ENCODE measurements at places on chromosomes 12 and 14.

GRCh38 chr12:10128687-10129086, 1.3 kb downstream of the CLEC7A start:
- DNase-seq: no peak

- no peak for DNase-seq
Observed at GRCh38 chr12:108595711-108596647, 1.9 kb downstream of the TMEM119 start.

DNA sequence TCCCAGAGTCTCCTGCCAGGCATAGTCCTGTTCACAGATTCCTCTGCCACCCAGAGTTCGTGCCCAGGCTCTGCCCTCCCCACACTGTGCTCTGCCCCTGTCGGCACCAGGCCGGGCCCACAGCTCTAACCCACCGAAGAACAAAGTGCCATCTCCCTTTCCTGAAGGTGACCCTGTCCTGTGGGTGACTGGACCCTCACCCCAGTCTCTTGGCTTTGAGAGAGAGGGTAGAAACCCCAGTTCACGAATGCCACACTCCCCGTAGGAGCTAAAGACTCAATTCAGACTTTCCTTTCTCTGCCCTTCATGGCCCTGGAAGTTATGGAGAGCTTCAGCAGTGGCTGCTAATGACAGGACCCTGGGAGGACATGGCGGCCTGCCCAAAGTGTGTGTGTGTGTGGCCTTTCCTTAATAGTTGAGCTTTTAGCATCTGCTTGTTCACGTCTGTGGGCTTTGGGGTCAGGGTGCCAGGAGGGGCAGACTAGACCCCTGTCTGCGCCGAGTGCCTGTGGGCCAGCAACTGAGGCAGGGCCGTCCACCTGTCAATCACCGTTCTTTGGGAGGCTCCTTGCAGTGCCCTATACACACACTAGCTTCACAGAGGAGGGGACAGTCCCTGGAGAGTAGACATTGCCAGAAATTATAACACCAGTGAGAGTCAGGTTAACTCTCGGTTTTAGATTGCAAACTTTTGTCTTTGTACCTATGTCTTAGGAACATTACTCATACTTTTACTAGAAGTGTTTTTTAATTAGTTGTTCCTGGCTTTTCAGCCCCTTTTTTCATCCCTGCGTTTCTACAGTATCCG, 84.6 kb upstream of the DYNC1H1 start:
- DNase-seq: no peak

DNA sequence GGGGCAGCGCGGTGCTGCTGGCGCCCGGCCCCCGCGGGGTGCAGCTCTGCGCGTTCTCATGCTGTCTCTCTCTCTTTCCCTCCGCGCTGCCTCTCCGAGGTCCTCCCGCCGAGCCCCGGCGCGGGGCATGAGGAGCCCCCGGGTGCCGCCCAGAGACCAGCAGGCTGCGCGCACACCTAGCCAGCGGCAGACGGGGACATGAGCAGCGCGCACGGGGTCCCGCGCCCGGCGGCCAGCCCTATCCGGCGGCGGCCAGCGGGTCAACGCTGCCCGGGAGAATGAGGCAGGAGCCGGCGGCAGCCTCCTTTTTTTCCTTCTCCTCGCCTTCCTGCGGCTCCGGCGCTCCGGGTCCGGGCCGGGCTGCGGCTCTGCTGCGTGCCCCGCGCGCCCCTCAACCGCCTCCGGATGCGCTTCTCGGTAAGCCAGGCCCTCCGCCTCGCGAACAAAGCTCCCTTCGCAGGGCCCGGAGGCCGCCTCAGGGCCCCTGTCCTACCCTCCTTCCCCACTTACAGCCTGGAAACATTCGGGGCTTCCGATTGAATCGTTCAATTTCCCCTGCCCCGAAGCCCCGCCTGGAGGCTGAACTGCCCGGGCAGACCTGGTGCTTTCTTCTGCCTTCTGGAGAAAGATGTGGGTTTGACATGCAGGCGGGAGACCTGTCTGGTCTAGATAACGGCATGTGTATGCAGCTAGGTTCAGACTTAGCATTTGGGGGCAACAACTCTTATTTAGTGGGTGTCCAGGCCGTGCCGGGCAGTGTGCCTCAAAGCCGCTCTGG, at the start of gene TUNAR:
TSS of gene TUNAR (plus strand) at position 72 of the 778 bp plus-strand sequence.
- no peak for DNase-seq

DNA sequence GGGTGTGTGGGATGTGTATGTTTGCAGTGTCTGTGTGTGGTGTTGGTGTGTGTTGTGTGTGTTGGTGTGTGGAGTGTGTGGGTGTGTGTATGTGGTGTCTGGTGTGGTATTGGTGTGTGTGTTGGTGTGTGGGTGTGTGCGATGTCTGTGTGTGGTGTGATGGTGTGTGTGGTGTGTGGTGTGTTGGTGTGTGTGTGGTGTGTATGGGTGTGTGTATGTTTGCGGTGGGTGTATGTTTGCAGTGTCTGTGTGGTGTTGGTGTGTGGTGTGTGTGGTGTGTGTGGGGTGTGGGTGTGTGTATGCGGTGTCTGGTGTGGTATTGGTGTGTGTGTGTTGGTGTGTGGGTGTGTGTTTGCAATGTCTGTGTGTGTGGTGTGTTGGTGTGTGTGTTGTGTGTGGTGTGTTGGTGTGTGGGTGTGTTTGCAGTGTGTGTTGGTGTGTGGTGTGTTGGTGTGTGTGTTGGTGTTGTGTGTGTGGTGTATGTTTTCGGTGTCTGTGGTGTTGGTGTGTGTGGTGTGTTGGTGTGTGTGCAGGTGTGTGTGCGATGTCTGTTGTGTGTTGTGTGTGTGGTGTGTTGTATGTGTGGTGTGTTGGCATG, 15.7 kb downstream of the MLXIP start:
- no peak for DNase-seq

DNA sequence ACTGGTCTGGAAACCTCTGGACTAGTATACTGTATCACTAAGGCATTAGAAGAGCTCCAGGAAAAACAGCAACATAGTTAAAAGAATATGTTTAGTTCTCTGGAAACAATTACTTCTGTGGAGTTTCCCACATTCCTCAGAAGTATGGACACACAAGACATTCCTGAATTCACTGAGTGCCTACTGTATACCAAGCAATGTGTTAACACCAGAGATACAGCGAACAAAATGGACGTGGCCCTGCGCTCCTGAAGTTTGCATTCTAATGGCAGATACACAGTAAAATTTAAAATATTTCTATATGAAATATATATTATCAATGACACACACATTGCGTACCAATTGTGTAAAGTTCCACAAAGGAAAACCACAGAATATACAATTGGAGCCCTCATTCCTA, 1.1 kb downstream of the ANGEL1 start:
- DNase-seq: no peak

- DNase-seq: no peak
Observed at GRCh38 chr12:5691943-5692342, 253.1 kb downstream of the ANO2 start.

DNA sequence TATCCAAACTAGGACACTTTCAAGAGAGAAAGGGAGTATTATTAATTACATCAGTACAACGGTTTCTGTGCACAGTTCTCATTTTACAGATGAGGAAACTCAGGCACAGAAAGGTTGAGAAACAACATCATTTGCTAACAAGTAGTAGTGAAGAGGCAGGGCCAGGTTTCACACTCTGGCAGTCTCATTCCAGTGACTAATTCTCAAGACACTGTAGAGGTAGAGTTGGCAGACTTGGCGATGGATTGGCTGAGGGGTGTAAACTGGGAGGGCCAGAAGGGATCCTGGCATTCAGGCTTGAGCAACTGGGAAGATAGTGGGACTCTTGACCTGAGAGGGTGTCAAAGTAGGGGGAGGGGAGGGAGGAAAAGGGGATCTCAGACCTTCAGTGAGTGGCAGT, 73.8 kb upstream of the BDKRB2 start:
- peak; percentile 61 for DNase-seq

DNA sequence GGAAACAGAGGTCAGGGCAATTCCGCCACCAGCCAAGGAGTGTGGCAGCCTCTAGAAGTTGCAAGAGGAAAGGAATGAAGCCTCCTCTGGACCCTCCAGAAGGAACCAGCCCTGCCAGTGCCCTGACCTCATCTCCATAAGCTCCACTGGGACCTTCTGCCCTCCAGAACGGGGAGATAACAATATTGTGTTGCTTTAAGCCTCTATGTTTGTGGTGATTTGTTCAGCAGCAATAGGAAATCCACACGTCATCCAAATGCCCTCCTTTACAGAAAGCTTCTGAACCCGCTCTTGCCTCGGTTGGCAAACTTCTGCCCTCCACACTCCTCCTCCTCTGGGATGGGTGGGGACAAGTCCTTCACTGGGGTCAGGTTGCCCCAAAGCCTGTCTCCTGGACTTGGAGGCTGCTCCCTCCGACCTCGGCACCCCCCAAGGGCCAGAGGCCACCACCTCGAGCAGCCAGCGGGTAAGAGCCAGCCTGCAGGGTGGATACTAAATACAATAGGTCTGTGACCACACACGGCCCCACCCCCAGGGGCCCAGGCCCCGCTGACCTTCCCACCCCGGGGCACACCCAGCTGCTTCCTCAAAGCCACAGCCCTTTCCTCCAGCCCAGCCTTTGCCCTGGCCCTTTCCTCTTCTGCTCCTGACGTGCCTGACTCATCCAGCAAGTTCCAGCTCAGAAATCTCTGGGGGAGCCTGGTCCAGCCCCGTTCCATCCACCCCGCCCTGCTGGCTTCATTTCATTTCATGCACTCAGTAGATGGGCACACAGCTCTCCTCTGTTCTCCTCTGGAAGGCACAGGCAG, 58.7 kb upstream of the NCOR2 start:
- peak; percentile 56 for DNase-seq

GRCh38 chr14:90799420-90799819, 16.8 kb downstream of the TTC7B start:
- DNase-seq: no peak

DNA sequence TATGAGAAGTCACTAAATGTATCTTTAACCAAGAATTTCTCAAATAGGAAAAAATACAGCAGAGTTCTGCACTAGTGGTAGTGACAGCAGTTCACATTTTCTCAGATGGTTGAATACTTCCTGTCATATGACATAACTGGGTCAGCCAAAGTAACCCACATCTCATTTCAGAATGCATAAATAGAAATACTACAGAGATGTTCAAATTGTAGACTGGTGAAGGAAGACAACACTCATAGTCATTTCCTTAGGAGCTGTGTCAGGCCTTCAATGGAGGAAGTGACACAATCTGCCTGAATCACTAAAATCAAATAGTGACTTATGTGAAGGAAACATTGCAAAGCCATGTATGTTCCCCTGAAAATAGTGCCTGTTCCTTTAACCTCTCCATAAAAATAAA, 32.4 kb downstream of the FERMT2 start:
- DNase-seq: peak; percentile 88

DNA sequence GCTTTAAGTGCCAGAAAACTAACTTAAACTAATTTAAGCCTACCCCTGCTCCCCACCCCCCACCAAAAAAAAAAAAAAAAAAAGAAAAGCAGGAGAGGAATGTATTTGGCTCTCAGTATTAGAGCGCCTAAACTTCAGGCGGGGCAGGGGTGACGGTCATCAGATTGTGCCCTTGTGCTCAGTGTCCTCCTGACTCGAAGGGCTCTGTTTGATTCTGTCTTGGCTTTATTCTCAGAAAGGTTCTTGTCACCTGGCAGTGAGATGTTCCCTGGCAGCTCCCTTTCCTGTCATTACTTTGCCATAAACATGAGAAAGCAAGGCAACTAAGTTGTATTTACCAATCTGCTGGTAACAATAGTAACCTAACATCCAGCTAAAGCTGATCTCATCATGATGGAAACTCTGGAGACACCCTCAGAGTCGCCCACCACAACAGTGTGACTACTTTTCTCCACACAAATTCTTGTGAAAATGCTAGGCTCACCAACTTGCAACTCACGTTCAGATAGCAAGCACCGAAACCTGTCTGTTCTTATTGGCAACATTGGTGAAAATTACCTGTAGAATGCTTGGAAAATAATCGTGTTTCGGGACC, 39.0 kb upstream of the WNK1 start:
- DNase-seq: no peak

DNA sequence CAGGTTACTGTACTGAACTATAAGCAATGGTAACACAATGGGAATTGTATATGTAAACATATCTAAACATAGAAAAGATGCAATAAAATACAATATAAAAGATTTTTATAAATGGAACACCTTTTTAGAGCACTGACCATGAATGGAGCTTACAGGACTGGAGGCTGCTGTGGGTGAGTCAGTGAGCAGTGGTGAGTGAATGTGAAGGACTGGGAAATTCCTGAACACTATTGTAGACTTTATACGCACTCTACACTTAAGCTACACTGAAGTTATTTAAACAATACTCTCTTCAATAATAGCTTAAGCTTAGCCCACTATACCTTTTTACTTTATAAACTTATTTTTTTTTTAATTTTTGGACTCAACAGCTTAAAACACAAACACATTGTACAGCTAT, 313.5 kb downstream of the KCNC2 start:
- DNase-seq: no peak

GRCh38 chr14:53621433-53621832, 335.2 kb downstream of the BMP4 start:
- DNase-seq: no peak

DNA sequence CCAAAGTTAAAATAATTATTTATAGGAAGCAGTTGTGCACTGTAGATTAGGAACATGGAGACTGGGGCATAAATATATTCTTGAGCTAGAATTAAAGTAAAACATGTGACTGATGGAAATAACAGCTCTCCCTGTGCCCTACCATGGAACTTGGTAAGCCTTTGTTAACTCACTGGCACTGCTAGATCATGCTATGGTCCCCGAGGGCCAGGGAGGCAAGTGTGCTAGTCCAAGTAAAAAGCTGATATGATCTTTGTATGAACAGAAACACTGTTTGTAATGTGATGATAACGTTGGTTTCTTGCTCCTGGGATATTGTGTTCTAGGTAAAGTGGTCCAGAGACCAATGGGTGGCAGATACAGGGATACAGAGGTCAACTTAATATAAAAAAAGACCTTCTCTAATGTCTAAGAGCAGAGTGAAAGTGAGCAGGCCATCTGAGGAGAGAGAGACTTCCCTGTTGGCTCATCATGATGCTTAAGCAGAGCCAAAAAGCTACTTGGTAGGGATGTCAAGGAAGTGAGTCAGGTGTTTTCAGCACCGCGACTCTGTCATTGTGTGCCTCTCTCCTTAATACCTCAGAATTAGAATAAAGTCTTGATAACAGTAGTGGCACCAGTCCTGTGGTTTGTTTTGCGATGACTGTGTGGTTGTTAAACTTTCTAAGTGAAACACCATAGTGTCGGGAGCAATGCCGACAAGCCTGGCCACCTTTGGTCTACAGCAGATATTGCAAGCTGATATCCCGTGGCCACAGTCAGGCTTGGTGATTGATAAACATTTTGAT, 27.6 kb downstream of the BICD1 start:
- peak; percentile 27 for DNase-seq

DNA sequence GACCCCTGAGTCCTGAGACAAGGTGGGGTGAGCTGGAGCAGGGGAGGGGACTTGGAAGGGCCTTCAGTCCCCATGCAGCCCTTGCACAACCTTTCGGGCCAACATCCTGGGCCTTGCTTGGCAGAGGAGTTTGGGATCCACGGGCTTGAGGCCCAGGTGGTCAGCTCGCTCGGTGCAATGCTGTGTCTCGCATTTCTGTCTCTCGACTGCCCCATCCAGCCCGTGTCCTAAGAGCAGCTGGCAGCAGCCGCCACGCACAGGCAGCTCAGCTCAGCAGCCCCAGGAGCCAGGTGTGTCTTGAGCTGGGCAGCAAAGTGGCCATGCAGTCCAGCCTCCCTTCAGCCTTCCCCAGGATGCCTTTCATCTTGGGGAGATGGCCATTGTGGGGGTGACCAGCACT, 10.8 kb downstream of the PACS2 start:
- DNase-seq: no peak

GRCh38 chr12:108511633-108512540, 3.2 kb upstream of the FICD start:
- DNase-seq: peak; percentile 49

GRCh38 chr14:83847102-83847501, 1682.8 kb upstream of the FLRT2 start:
- no peak for DNase-seq

GRCh38 chr12:74393272-74393671, 144.4 kb upstream of the ATXN7L3B start:
- DNase-seq: no peak
